ENCODE measurements at places on chromosomes 2 and 18. TPM values are rescaled to one million over a fixed set of nuclear protein-coding genes. Genes with fewer than 3 reads are reported as not detected.

GRCh38 chr2:8581601-8582041, 100.2 kb upstream of the ID2 start:
- DNase-seq = no peak

The NT5DC4 gene
- not detected for total RNA-seq

The C1QL2 gene
- total RNA-seq = not detected

The CDC42EP3 gene
- total RNA-seq = 32.9 TPM

- DNase-seq = no peak
Observed at GRCh38 chr18:79819064-79819967, 21.6 kb downstream of the KCNG2 start.

GRCh38 chr18:53984021-53984420, 240.4 kb downstream of the MBD2 start:
- no peak for DNase-seq

The DNER gene
- 36.0 TPM for total RNA-seq

- DNase-seq = no peak
Observed at GRCh38 chr2:43444989-43445645, 150.7 kb downstream of the THADA start.

- DNase-seq = no peak
Observed at GRCh38 chr2:67974559-67975430, 88.0 kb downstream of the C1D start.

DNA sequence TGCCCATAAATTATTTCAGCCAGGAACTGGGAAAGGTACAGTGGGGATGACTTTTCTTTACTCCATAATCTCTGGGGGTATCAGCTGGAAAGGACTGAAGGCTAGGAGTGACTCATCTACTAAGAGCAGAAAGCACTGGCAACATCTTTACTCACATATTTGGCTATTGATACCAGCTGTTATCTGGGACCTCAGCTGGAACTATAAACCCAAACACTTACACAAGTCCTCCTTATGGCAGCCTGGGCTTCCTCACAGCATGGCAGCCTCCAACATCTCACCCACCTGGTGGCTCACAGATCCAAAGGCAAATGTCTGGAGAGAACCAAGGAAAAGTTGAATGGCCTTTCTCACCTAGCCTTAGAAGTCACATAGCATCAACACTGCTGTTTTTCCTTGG, 379.0 kb upstream of the RND3 start:
- DNase-seq = no peak

DNA sequence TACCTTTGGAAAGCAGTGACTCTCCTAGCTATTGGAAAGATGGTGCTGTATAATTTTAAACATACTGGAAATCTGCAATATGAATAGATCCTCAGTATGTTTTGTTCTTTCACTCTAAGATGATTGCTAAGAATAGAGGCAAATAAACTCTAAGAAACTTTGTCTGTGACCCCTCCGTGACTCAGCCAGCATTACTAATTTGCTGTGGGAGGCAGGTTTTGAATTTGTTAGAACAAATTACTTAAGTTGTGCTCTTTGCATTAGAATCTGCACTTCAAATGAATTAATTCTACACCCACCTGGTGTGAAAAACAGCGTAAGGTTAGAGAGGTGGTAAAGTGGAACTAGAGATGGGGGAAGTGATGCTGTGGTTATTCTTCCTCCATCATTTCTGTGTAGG, 142.2 kb downstream of the RAPGEF4 start:
- no peak for DNase-seq

DNA sequence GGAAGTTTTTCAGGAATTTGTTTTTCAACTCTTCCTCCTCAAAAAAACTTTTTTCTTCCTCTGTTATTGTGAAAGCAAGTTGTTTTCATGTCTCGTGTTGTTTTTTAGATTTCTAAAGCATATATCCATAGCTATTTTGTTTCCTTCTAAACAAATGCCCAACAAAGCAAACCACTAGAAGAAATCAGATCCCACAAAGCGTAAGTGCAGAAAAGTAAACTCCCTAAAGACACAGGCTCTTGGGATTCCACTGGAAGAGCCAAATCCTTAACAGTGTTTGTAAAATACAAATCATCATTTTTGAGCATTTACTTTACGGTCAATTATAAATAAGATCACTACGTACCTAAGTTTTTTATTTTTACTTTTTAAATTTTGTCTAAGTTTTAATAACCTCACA, 21.7 kb upstream of the RIF1 start:
- DNase-seq = no peak

- DNase-seq = no peak
Observed at GRCh38 chr2:155223781-155224406, 525.4 kb downstream of the KCNJ3 start.

- no peak for DNase-seq
Observed at GRCh38 chr2:196984903-196985302, 58.4 kb upstream of the PGAP1 start.

GRCh38 chr2:194661431-194661830, 995.6 kb upstream of the SLC39A10 start:
- no peak for DNase-seq

- DNase-seq = no peak
Observed at GRCh38 chr2:10305254-10305635, 2.5 kb downstream of the HPCAL1 start.

The DYNAP gene
- total RNA-seq = not detected

DNA sequence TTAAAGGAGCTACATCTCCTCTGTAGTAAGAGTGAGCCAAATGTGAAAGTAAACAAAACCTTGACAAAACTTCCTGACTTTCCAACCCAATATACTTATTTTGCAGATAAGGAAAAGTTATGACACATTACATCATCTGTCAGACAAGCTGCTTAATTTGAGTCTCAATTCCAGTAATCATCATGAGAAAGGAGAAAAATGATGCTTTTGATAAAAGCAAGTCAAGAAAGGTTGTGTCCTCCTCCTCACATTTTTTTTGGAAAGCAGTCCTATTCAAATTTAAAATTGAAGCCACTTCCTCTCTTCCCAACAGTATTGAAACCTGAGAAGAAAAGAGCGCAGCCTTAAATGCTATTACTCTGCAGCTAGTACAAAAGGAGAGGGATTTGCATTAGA, 519.6 kb downstream of the LRP1B start:
- no peak for DNase-seq

DNA sequence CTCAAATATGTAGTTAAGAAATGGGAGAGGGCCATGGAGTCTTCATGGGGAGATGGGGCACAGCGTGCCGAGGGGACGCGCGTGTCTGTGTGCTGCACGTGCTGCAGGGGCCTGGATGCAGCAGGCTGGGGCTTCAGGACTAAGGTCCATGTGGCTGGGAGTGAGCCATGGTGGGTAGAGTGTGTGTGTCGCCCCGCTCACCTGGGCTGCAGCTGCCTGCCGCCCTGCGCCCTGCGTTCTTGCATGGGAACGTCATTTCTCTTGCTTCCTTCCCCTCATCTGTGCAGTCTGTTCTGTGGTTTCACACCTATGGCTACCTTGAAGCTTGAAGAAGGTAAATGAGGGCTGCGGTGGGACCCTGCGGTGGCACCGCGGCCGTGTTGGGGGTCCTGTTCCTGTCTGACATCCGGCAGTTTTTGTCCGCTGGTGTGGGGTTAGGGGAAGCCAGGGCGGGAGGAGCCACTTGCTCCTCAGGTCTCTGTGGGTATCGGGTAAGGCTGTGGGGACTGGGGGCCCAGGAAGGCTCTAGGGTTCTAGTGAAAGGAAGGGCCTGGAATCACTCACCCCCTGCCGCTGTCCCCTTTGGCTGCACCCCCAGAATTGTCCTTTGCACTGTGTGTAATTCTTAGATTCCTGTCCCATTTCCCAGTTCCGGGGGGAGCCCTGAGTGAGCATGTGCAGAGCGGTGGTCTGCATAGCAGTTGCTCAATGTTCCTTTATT, 54.1 kb upstream of the HS6ST1 start:
- DNase-seq = no peak

The SPC25 gene
- total RNA-seq = 7.1 TPM

- no peak for DNase-seq
Observed at GRCh38 chr2:181770150-181770549, 89.8 kb upstream of the NEUROD1 start.

DNA sequence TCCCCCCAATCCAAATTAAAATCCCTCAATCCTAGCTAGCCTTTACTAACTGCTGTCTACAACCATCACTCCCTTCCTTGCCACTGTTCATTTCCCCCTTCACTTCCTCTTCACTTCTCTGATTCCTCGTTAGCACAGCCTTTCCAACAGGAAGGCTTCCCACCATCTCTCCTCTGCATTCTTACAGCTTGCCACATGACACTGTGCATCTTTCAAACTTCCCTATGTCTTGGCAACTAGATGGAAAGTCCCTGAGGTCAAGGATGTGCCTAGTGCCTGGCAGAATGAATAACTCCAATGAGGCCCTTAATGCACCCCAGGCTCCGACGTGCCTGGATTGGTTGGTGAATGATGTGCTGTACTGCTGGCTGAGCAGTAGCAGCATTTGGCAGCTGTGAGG, 15.2 kb downstream of the SAP130 start:
- no peak for DNase-seq

- DNase-seq = no peak
Observed at GRCh38 chr2:57536535-57537231, 509.9 kb upstream of the VRK2 start.

The IL36G gene
- not detected for total RNA-seq

The IL37 gene
- total RNA-seq = not detected

DNA sequence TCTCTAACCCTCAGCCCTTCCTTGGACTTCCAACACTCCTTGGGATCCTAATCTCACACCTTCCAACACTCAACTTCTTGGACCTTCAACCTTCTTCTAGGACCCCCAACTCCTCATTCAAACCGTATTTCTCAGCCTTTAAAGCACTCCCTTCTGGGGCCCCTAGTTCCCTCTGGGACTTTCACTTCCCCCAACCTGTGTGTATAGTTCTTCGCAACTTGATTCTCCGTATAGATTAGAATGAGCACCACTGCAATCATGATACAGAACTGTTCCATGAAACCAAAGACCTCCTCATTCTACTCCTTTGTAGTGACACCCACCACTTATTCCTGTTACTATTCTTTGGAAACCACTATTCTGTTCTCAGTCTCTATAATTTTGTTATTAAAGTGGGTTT, 62.0 kb upstream of the NFU1 start:
- DNase-seq = no peak

The DSC3 gene
- total RNA-seq = 0.47 TPM

The FHOD3 gene
- 21.2 TPM for total RNA-seq

The NRBP1 gene
- total RNA-seq = 142 TPM

The RGPD8 gene
- 29.3 TPM for total RNA-seq

- no peak for DNase-seq
Observed at GRCh38 chr2:73999881-74000597, 15.3 kb downstream of the TET3 start.

GRCh38 chr2:70391988-70392387, 90.1 kb upstream of the FAM136A start:
- DNase-seq = no peak

DNA sequence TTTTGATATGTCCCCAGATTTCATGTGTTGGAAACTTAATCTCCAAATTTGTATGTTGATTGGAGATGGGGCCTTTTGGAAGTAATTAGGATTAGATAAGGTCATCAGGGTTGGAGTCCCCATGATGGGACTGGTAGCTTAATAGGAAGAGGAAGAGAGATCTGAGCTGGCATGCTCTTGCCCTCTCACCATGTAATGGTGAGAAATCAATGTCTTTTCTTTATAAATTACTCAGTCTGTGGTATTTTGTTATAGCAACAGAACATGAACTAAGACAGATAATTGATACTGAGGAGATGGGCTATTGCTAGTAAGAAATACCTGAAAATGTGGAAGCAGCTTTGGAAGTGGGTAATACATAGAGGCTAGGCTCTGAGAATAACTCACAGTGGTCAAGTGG, 48.0 kb downstream of the CDC42EP3 start:
- no peak for DNase-seq

The KCTD18 gene
- 4.7 TPM for total RNA-seq

The ASXL3 gene
- 45.6 TPM for total RNA-seq

The CCDC102B gene
- total RNA-seq = 8.1 TPM

The ZNF385B gene
- not detected for total RNA-seq

DNA sequence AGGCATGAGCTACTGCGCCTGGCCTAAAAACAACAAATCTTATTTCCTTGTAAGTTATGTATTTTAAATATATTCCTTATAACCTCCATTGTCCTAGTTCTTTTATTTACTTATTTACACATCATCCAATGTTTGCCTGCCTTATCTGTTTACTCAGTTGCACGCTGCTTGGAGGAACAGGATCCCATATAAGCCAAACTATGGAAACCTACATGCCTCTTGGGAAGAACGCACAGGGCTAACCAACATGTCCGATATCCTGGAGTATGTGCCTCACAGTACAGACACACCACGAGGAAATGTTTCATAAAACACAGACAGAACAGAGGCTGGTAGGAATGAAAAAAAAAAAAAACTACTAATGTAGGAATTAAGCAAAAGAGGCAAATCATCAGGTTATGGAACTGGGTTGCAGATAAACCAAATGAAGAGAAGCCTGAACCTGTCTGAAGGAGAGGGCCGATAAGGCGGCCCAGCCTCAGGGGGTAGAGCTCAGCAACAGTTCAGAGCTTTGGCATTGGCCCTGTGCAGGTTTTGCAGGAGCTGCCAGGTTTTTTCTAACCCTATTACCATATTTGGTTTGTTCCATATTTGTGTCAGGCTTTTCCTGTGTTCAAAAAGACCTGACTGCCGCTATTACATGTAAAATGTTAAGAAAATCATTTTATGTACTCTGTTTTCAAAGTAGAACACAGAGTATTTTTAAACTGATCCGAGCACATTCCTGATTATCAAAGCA, 19.9 kb upstream of the SP3 start:
- no peak for DNase-seq

DNA sequence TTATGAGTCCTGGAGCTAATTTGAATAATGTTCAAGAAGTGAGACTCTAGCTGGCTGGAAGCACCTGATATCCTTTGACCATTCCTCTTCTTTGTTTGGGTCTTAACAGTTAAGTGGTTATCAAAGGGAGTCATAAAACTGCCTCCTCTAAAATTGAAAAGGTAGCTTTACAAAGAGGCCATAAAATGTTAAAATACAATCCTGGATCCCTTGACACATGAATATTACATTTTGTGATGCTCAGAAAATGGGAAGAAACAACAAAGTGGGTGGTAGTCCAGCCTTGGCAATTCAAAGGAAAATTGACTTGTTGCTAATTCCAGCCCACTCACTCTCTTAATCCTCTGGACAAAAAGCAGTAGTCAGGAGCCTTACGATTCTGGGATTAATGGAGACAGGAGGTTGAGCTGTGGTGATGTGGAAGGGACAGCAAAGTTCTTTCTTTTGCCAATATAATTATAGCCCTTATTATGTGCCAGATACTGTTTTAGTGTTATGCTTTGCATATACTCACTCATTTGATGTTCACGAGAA, 339.2 kb downstream of the PDE11A start:
- no peak for DNase-seq

- no peak for DNase-seq
Observed at GRCh38 chr18:37409878-37410277, 155.7 kb downstream of the CELF4 start.

The KCNIP3 gene
- 7.3 TPM for total RNA-seq

The MYO7B gene
- total RNA-seq = 0.29 TPM

The OSBPL6 gene
- 14.4 TPM for total RNA-seq

GRCh38 chr2:67258831-67259230, 138.3 kb upstream of the ETAA1 start:
- no peak for DNase-seq

The CCBE1 gene
- total RNA-seq = 0.81 TPM

The DTNA gene
- 29.5 TPM for total RNA-seq
